WTC11 (cell line): ENCODE measurements at places on chromosomes 7 and 10.

GRCh38 chr7:79806161-79806734, 328.4 kb upstream of the GNAI1 start:
- DNase-seq, result no peak

DNA sequence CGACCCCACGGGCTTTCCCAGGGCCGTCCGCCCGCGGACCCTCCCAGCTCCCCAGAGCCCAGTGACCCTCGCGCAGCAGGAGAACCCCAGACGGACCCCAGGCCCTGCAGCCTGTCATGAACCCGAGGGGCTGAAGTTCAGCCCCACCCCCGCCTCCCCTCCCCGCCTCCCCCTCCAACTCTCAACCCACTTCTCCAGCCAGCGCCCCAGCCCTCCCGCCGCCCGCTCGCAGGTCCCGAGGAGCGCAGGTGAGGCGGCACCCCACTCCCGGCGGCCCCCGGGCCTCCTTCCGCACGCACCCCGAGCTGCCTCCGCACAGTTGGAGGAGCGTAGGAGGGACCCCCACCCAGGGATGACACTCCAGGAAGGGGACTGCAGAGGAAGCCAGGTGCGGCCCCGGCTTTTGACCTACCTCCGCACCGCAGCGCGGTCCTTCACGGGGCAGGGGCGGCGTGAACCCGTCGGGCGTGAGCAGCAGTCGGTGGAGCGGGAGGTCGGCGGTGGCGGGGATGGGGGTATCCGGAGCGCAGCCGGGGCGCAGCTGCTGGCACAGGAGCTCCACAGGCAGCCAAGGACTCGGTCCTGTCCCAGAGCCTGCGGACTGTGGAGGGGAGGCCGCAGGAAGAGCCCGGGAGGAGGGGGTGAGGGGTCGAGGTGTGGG, at the start of gene TMEM176A:
Gene TMEM176A (plus strand): TSS at position 189 of the 661 bp plus-strand sequence. CDS start 782 bp downstream, outside the sequence.
- DNase-seq, result peak; percentile 42

DNA sequence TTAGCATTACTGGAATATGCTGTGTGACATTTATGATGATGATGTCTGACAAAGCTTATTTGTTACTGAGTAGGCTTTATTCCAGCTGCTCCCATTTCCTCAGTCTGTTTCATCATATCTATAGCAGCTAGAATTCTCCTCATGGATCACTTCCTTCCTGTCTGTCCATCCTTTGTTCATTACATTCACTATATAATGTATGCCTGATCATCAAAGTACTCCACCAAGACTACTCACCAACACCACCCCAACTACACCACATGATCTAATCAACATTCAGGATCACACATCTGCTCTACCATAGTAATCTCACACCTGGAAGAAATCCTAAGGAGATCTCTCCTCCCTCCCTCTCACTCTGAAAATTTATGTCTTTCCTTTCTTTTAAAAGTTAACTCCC, 61.3 kb downstream of the APBB1IP start:
- no peak for DNase-seq

DNA sequence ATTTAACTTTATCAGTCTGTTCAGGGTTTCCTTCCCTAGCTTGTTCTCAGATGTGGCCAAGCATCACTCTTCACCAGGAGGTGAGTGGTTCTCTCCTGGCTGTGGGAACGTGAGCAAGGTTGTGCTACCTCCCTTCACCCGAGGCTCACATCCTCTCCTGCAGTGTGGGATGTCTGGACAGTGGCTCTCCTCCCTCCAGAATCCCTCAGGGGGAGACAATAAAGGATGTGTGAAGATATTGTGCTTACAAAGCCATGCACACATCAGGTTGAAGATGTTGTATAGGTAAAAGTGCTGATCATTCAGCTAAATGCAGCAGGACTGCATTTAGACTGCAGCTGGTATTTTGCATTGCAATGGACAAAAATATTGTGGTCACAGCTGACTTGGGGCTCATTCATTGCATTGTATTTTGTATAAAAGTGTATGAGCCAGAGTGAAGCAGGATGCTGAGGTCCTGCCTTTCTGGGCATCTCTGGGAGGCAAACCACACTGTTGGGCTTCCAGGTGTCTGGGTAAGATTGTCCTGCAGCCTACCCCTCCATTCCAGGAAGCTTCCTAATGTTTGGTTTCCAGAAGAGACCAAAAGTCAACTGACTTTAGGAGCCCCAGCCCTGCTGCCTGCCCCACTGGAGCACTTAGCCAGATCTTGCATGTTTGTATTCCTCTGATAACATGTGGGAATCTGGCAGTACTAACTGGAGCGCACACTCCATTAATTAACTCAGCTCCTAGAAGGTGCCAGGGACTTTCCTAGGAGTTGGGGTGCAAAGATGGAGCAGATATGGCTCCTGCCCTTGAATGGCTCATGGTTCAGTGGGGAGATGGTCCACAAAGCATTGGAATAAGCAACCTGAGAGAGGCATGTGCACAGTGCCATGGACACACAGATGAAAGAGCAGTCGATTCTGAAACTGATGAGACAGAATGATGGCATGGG, 292.5 kb upstream of the ZNF32 start:
- no peak for DNase-seq

- DNase-seq, result no peak
Observed at GRCh38 chr7:137878333-137878961, 31.7 kb upstream of the DGKI start.

GRCh38 chr7:84738583-84739150, 448.2 kb downstream of the SEMA3D start:
- DNase-seq, result no peak

DNA sequence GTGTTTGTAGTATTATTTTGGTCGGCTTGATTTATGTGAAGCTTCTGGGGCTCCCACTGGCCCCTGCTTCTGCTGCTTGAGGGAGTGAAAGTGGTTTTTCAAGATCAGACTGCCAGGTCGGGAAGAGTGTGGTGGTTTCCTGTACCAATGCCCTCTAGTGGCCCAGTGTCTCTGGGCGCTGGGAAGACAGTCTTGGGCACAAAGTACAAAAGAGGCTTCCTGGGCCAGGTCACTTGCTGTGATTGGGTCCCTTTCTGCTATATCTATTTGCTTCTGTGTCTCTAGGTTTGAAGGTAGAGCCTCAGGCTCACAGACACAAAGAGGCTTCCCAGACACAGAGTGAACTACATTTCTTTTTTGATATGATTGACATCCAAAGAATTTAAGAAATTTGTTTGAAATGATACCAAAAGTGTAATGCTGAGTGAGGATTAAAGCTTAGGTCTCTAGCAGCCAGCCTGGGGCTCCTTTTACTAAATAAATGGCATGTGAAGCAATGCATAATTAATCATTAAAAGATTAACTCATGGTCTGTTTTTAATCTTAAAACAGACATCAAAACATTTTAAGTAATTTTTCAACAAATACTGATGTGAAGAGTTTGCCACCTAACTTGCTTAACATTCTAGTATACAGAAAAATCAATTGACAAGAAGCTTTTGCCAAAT, 36.3 kb downstream of the ABCB1 start:
- peak; percentile 56 for DNase-seq

GRCh38 chr7:7119729-7120128, 62.6 kb upstream of the C1GALT1 start:
- no peak for DNase-seq

DNA sequence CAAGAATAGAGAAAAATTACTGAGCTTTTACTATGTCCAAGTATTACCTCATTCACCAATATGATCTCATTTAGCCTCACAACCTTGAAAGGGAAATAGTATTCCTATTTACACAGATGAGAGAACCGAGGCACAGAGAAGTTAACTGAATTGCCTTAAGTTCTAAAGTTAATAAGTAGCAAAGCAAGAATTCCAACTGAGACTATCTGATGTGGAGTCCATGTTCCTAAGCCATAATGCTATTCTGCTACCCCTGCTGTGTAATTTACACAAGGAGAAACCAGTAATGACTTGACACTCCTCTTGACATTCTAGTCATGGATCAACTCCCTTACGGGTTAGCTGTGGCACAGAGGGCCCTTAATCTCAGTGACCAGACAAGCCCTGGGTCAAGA, 60.7 kb downstream of the ABCB4 start:
- no peak for DNase-seq

DNA sequence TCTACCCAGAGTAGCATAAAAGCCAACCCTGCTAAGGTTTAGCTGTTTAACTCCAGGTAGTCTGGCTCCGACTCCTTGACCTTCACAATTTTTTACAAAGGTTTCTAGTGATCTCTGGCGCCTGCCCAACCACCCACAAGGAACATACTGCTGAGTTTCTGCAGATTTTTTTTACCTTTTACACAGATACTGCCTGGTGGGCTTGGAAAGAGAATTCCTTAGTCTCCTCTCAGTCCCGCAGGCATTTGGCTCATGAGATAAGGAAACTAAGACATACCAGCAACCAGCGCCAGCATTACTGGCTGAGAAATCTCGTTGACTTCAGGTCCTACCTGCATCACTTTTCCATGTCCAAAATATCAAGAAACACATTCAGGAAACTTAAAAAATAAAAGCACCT, 51.1 kb upstream of the LYZL1 start:
- DNase-seq, result no peak

DNA sequence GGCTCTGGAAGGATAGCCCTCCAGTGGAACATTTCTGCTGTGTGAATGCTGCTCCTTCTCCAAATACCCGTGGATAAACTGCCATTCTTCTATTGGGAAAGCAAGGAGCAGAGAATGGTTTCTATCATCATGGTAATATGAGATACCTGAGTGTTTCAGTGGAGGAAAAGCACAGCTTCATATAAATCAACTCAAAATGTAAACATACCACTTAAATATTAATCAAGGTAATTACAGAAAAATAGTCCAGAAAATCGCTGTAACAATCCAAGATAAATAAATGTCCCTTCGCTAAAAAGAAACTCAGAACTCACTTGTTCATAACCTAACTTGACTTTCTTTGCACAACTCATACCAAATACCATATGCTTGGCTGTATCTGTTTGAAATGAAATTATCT, 635.8 kb downstream of the PARD3 start:
- DNase-seq, result no peak

GRCh38 chr7:137987968-137988367, 13.9 kb downstream of the CREB3L2 start:
- no peak for DNase-seq

GRCh38 chr10:54130394-54130793, 670.6 kb downstream of the PCDH15 start:
- DNase-seq, result no peak

- no peak for DNase-seq
Observed at GRCh38 chr7:96933067-96933645, 72.2 kb upstream of the DLX6 start.

DNA sequence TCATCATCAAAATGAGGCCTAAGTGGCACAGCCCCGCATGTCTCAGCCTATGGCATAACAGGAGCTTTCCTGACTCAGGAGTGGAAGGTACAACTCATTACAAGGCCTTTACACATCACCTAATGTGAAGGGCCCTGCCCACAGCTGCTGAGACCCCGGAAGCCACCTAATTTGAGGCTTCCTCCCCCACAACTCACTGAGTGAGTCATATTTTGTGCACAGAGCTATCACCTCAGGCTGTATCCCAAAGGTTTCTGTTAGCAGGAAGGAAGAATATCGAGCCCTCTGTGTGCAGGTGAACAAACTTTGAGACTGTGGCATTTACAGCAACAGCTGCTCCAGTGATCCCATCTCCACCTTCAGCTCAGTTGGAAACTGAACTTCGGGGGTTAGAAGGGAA, 20.6 kb downstream of the HTR5A start:
- DNase-seq, result no peak

DNA sequence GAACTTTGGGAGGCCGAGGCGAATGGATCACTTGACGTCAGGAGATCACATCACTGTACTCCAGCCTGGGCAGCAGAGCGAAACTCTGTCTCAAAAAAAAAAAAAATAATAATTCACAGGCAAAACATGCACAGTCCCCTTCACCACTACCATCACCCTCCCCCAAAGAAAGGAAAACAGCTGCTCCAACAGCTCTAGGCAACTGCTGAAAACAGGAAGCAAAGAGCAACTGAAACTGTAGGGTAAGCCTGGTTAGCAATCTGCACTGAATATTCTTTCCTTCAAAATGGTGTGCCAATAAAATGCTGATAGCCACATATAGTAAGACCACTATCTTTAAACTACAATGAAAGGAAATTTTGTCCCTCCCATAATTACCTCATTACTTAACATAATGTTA, 11.8 kb downstream of the NT5C2 start:
- no peak for DNase-seq

- no peak for DNase-seq
Observed at GRCh38 chr7:17832820-17833355, 107.4 kb downstream of the SNX13 start.

DNA sequence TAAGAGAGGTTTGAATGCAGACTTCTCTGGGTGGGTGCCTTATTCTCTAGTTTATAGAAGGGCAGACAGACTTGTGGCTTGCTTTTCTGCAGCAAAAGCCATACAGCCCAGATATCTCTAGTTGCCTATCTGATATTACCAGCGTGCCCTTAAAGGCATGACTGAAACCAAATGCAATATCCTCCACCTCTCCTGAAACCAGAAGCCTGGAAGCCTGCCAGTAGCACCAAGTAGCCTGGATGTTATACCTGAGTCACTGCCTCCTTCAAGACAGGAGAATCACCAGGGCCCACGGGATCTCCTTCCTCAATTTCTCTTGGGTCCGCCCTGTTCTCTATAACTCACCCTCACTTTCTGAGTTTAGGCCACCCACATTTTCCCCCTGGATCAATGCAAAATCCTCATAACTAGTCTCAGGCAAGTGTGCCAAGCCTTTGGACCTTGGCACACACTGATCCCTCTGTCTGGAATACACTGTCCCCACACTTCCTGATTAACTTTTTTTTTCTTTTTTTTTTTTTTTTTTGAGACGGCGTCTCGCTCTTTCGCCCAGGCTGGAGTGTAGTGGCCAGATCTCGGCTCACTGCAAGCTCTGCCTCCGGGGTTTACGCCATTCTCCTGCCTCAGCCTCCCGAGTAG, 638.4 kb downstream of the GALNT17 start:
- DNase-seq, result no peak

DNA sequence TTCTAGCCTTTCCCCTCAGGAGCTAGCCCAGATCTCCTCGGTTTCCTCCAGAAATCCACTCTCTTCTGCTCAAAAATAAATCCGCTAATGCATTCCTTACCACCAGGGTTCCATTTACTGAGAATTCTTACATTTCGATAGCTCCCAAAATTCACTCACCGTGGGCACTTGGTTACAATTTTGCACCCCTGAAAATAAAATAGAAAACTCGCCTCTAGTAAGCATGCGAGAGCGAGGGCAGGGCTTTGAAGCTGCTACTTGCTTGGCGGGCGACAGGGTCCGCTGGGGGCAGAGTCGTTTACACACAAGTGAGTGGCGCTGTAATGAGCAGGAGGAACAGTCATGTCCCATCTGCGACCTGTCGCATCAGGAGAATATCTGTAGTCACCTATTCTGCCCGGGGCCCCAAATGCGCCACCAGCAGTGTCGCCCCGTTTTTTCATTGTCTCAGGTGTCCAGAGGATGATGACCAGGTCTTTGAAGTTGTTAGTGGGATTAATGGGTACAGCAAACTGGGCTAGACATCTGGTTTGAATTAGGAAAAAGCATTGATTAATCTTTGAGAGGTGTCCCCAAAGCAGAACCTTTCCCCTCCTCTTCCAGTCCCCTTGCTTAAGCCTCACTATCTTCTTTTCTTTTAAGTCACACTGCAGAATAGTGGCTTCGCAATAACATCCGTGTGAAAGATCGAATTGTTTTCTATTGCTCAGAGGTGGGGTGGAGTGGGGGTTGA, 1.2 kb upstream of the MEOX2 start:
- peak; percentile 26 for DNase-seq
